ENCODE measurements at places on chromosomes 12 and 14.
A peak's percentile ranks its signal among the peaks of the same experiment; 100 is the strongest.

GRCh38 chr12:100375038-100375735, 18.3 kb downstream of the SLC17A8 start:
- DNase-seq: no peak

GRCh38 chr14:80005561-80005960, 205.7 kb downstream of the DIO2 start:
- DNase-seq: no peak

DNA sequence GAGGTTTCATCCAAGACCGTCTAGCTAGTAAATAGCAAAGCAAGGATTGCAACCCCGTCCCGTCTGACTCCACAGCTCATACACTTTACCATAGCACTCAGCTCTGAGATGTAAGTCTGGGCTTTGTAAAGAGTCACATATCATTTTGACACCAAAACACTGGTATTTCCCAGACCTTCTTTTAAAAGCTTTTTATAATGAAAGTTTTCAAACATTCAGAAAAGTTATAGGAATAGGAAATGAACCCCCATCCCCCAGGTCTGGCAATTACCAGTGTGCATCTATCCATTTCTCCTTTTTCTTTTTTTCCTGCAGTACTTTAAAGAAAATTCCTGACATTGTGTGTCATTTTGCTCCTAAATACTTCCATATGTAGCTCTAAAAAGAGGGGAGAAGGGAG, 183.6 kb upstream of the CCND2 start:
- no peak for DNase-seq

- no peak for DNase-seq
Measured at GRCh38 chr12:119870457-119870856, 6.7 kb downstream of the CIT start.

DNA sequence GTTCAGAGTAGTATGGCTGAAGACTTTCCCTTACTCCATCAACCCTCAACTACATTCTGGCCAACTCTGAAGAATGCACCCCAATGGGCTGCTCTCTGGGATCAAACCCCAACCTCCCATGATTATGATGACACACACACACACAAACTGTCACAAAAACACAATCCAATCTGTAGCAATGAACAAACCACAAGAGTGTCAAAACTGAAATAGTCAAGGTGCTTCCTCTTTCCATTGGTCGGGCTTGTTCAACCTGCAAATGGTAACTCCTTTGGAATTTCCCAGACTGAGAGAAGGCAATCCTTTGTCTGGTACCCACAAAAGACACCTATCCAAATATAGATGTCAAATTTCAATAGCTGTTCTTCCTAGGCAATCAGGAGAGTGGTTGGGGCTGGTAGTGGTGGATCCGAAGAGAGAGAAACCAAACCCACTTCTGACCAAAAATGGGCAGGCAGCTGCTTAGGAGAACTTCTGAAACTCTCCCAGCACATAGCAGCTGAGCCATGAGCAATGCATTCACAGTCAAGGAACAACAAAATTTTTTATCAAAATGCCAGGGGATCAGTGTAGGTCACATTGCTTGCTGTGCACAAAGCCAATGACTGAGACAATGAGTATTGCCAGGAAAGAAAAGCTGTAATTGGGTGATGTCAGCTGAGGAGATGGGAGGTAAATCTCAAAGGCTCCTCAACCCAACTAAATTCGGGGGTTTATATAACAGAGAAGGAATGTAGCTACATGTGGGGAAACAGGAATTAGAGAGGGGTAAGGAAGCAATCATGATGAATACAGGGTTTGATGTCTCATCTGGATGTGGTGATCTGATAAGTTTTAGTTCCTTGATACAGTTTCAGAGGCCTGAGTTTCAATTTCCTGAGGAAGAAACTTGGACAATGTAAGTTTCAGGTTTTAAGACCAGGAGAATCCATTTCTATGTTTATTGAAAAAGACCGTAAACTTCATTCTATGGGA, 191.4 kb downstream of the KITLG start:
- DNase-seq: no peak

- DNase-seq: peak; percentile 13
Measured at GRCh38 chr14:80987235-80988032, 32.0 kb downstream of the TSHR start.

DNA sequence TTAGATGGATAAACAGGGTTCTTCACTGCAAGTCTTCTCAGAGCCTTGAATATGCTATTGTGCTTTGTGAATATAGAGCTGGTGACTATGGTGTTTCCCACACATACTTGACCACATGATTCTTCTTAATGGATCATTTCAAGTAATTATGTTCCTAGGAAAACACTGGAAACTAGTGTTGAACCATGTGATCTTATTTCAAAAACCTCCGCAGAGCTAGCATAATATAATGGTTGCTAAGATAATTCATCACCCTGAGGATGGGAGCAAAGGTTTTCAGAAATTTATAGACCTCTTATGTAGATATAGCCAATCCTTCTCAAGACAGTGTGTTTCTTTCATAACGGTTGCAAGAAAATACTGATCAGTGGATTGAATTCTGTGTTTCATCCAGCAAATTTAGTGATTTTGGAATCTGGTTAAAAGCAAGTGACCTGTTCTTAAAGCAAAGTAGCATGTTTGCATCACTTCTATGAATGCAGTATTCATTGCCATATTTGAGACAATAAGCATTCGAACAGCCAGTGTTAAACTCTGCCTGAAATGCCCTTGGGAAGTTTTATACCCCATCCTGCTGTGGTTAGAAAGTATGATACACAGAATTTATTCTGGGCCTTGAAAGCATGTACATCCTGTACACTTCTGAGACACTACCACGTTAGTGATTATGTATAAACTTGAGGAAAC, 341.0 kb upstream of the E2F7 start:
- no peak for DNase-seq

DNA sequence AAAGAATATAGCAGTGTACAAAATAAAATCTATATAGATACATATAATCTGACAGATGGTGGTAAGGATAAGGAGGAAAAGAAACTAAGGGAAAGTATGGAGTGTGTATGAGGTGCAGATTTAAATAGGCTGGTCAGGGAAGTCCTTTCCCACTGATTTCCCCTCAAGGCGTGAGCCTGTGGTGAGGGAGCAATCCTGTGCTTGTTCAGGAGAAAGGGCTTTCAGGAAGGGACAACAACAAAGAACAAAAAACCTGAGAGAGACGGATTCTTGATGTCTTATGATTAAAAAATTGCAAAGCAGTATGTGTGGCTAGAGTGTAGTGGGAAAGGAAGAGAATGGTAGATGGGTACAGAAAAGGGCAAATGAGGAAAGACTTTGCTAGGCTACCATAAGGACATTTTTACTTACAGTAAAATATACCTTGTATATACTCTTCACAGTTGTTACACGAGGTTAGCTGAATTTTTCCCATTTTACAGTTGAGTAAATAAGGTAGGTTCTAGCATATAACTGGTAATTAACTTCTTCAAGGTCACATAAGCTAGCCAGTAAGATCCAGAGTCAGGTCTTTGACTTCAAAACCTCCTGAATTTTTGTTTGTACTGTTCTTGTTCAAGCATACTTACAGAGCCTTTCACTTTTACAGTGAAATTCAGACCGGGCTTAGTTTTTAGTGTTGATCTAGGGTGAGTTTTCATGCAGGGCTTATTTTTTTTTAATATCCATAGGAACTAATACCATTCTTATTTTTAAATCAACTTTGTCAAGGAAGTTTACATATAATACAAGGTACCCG, 15.6 kb downstream of the CNOT2 start:
- no peak for DNase-seq

GRCh38 chr14:93824518-93825234, 36.4 kb upstream of the PRIMA1 start:
- DNase-seq: no peak

DNA sequence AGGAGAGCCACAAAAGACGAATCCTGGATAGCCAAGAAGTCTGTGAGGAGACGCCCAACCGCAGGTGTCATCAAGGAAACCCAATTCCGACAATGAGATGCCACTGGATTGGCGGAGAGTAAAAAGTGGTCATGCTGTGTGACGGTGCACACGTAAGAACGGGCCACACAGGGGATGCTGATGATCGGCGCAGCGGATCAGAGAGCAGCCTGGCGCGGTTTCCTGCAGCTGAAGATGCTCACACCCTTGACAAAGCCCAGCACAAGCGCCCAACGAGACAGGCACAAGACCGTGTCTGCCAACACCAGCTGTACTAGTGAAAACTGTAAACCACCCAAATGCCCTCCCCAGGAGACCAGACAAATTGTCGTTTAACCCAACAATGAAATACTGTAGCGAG, 55.8 kb downstream of the CCDC85C start:
- DNase-seq: no peak

- no peak for DNase-seq
Measured at GRCh38 chr12:2256915-2257314, 204.1 kb downstream of the CACNA1C start.

GRCh38 chr14:77838831-77839511, 39.1 kb downstream of the ADCK1 start:
- DNase-seq: no peak

- DNase-seq: no peak
Measured at GRCh38 chr12:6553051-6553868, 2.6 kb downstream of the IFFO1 start.

DNA sequence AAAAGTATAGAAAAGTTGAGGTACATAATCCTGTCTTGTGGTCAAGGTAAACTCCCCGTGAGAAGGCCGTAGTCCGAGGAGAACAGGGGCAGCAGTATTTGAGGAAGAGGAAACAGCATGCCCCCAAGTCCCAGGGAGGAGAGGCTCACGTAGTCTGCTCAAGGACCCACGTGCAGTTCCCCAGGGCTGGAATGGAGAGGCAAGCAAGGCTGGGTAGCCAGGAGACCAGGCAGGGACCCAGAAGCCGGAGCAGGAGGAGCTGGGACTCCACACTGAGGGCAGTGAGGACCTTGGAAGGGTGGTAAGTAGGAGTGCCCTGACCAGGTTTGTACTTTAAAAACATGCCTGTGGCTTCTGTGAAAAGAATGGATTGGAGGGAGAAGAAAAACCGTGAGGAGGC, 100.0 kb downstream of the EGLN3 start:
- DNase-seq: no peak

DNA sequence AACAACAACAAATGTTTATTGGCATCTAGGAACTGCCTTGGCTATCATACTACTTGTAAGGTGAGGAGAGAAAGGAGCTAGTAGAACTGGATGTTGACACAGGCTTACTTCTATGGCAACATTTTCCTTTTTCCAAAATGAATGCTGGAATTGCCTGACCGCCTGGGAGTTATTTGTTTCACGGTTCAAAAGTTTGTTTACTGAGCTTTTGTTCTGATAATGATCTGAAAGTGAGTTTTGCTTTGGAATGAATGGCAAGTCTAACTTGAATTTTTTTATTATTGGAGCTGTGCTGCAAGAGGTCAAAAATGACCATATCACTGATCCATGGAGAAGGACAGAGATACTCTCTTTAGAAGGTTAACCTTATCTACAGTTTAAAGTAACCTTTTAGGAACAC, 183.5 kb upstream of the CAND1 start:
- no peak for DNase-seq

- DNase-seq: no peak
Measured at GRCh38 chr12:41074473-41074769, 113.7 kb upstream of the PDZRN4 start.

DNA sequence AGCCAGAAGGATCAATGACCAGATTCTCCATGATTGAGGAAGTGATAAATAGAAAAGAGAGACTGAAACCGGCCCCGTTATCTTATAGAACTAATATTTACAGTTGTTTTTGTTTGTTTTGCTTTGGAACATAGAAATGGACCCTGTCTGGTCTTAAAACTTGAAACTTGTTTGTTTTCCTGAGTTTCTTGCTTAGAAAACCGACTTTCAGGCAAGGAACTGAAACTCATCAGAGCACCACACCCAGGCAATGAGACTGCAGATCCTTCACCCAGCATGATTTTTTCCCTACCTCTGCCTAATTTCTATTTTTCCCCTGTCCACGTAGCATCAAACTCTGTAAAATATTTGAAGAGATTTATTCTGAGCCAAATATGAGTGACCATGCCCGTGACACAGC, 10.6 kb upstream of the CLEC12A start:
- no peak for DNase-seq

- DNase-seq: peak; percentile 53
Measured at GRCh38 chr14:101628471-101628966, 67.2 kb downstream of the DIO3 start.

DNA sequence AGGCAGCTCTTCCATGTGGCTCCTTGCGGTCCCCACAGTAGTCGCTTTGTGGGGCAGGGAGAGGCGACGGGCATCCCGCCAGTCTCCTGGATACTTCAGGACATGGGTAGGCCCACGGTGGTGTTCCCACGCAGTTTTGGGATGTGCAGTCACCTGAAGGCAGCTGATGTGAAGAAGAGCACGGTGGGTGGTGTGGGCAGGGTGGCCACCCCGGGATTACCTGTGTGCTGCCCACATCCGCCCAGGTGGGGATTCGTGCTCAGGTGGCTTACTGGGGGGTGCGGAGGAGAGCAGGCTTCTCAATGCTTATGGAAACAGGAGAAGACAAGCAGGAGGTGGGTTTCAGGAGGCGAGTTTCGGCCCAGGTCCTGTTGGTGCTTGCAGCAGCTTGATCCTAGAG, 28.4 kb upstream of the TDRD9 start:
- no peak for DNase-seq

- DNase-seq: no peak
Measured at GRCh38 chr14:39302124-39302810, 68.6 kb downstream of the MIA2 start.

DNA sequence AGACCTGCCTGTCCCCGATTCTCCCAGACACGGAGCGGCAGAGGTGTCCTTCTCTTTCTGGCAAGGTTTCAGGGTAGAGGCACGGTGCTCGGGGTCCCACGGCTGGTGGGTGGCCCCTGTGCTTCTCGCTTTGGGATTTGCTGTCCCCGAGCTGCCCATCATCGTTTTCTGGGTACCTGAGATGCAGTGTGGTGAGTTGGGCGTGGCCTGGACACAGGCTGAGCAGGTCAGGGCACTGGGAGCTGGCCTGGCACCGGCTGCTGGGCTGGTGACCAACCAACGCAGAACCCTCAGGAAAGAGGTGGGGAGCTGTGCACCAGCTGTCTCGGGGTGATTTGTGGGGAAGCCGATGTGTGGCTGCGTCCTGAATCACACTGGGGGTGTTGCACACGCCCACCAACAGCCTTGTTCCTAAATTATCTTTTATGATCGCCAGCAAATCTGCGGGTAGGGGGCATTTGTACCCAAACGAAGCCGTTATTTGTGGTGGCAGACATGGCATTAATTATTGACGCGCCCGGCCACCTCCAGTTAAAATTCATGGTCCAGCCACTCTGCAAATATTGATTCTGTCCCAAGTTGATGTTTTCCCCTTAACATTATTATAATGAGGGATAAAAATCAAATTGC, 61.0 kb downstream of the KIF26A start:
- DNase-seq: no peak

GRCh38 chr14:51534610-51535011, 117.1 kb upstream of the FRMD6 start:
- DNase-seq: no peak

All from stimulated activated CD8-positive, alpha-beta memory T cell treated with anti-CD3 and anti-CD28 coated beads, Interleukin-4, amount 100 ng/mL, for 1 hour (primary cell).